Subcutaneous adipose tissue (tissue), 4 donors: ENCODE measurements at places on chromosomes 5 and 9. TPM values are rescaled to one million over a fixed set of nuclear protein-coding genes. Genes with fewer than 3 reads are reported as not detected.

The PRR16 gene
- 8.3 TPM for total RNA-seq

The ANKRD34B gene
- total RNA-seq = not detected

The DNAJC18 gene
- total RNA-seq = 4.6 TPM

The IL9 gene
- not detected for total RNA-seq

The TAS2R1 gene
- not detected for total RNA-seq
